Hepatocyte (in vitro differentiated cells): ENCODE measurements at places on chromosomes 6 and 20. TPM values are rescaled to one million over a fixed set of nuclear protein-coding genes. Genes with fewer than 3 reads are reported as not detected.

FKBP1C gene
- 0.80 TPM in 1 of 2 replicates, not detected in the other for total RNA-seq

- H3K4me3 ChIP-seq, result no peak overlapping the region
- no peaks in the 10 kb centered on the region for H3K4me1 ChIP-seq
- H3K27me3 ChIP-seq, result no peaks in the 10 kb centered on the region
- no peaks in the 10 kb centered on the region for H3K36me3 ChIP-seq
- DNase-seq, result no peak
- H3K27ac ChIP-seq, result no peak overlapping the region
Measured at GRCh38 chr20:54355631-54356280, 119.6 kb upstream of the DOK5 start.

DNA sequence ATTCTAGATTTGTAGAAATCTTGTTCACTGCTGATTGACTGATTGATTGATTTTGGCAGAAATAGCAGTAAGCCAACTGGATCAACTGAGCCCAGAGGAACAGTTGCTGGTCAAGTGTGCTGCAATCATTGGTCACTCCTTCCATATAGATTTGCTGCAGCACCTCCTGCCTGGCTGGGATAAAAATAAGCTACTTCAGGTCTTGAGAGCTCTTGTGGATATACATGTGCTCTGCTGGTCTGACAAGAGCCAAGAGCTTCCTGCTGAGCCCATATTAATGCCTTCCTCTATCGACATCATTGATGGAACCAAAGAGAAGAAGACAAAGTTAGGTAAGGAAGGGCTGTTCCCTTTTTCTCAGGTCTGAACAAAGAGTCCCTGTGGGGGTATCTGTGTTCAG, 31.2 kb downstream of the TREML1 start:
- no peak for DNase-seq
- no peak overlapping the region for H3K4me3 ChIP-seq
- no peak overlapping the region for H3K27ac ChIP-seq
- H3K36me3 ChIP-seq, result no peaks in the 10 kb centered on the region
- H3K27me3 ChIP-seq, result no peaks in the 10 kb centered on the region

GRCh38 chr20:44684047-44684967, 30.9 kb upstream of the CCN5 start:
- no peak for DNase-seq
- H3K27ac ChIP-seq, result no peak overlapping the region
- H3K4me3 ChIP-seq, result no peak overlapping the region
- H3K4me1 ChIP-seq, result no peaks in the 10 kb centered on the region
- H3K27me3 ChIP-seq, result no peaks in the 10 kb centered on the region
- H3K36me3 ChIP-seq, result no peaks in the 10 kb centered on the region

DEF6 gene
- total RNA-seq, result 2.2 and 3.7 TPM in 2 replicates

NR2E1 gene
- total RNA-seq, result not detected in 2 replicates
